ENCODE measurements at places on chromosomes 11 and 22.
A peak's percentile ranks its signal among the peaks of the same experiment; 100 is the strongest.

DNA sequence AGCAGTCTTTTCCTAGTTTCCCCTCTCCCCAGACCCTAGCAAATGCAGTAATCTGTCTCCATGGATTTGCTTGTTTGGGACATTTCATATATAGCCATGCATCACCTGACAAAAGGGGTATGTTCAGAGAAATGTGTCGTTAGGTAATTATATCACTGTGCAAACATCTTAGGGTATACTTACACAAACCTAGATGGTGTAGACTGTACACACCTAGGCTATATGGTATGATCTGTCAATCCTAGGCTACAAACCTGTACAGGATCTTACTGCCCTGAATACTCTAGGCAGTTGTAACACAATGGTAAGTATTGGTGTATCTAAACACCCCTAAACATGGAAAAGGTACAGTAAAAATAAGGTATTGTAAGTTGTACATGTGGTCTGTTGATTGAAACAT is 23.8 kb downstream of the QSER1 start:
- no peak for DNase-seq

GRCh38 chr22:21694795-21695429 is 29.1 kb downstream of the PPIL2 start:
- no peak for DNase-seq

- no peak for DNase-seq
These were observed 7.3 kb downstream of the C22orf31 start for GRCh38 chr22:29054251-29054767.

DNA sequence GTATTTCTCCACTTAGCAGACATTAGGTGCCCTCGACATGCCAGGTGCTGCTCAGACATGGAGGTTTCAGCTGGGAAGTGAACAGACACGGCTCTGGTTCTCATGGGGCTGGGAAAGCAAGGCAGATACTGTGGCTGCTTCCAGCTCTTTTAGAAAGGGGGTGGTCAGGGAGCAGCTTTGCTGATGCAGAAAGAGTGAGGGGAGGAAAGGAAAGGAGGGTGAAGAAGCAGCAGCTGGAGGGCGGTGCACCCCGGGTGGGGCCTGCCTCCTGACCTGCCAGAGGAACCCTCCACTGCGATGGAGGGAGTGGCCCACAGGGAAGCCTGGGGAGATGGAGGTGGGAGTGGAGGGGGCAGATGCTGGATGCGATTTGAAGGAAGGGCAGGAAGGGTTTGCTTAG is 76.8 kb downstream of the MORC2 start:
- DNase-seq: no peak

DNA sequence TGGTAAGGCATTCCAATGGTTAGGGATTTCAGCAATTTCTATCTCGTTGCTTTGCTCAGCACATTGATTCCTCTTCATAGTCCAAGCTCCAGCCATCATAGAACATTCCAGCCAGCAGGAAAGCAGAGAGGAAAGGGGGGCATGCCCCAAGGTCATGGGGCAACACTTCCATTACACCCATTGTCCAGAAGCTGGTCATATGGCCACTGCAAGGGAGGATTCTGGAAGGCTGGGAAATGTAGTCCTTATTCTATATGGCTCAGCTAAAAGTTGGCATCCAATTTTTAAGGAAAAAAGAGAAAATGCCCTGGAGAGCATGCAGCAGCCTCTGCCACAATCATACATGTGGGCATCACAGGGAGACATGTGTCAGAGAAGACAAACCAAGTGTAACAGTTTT is 47.1 kb upstream of the RCN1 start:
- DNase-seq: no peak

DNA sequence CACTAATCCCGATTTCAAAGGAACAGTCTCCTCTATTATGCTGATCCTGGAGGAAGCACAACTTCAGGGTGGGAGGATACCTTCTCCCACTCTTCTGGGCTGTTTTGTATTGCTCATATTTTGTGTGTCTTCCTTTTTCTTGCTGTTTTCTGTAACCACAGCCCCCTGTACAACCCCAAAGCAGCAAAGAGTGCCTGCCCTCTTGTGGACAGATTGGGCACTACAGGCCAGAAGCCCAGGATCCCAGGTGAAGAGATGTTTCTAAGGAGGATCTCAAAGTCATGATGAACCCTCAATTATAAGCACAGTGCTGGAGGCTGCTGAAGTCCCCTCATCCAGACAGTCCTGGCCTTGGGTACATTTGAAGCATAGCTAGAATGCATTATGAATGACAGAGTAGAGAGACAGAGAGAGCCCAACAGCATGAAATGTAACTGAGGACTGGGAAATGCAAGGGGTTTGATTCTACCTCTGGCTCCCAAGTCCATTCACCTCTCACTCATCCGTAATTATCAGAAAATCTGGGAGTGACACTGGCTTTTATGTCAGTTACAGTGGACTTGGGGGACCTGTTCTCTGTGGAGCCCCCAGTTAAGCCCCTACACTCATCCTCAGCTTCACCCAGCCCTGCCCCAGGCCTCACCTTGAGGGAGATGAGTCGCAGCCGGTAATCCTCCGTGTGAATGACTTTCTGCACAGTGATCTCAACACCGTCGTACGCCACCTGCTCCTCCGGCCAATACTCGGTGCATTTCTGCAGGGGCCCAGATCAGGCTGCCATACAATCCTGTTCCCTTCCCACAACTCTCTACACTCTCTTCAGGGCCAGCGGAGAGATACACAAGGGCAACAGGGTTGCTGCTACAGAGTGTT is 6.2 kb upstream of the IGSF22 start:
- DNase-seq: peak; percentile 38

DNA sequence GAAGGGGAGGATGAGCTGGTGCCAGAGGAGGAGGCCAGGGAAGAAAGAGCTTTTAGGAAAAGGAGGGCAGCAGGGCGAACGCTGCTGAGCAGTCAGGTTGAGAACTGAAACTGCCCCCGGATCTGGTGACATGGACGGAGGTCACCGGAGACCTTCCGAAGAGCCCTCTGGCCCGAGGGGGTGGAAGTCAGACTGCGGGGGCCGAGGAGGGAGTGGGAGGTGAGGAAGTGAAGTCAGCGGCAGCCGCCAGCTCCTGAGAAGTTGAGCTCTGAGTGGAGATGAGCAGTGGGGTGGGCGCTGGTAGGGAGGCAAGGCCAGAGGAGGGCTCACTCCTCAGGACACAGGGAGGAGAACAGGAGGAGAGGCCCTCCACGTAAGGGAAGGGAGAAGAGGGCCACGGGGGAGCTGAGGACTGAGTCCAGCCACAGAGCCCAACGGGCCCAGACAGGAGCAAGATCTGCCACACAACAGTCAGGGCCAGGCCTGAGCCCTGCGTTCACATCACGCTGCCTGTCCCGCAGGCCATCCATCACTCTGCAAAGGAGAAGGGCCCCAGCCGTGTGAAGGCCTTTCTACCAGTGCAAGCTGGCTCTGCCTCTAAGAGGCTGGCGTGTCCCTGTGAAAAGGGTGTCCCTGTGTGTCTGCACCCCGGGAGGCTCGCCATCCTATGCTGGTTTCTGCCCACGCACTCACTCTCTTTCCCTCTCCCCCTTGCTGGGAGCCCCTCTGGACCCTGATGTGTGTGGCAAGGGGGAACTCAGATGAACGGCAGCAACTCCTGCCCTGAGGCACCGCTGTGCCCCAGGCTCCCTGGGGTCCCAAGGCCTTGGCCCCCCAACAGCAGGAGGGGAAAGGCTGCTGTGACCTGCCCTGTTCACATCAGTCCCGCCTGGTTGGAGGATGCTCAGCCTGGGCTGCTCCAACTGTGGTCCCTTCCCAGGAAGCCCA is 19.0 kb upstream of the LRRC32 start:
- no peak for DNase-seq

DNA sequence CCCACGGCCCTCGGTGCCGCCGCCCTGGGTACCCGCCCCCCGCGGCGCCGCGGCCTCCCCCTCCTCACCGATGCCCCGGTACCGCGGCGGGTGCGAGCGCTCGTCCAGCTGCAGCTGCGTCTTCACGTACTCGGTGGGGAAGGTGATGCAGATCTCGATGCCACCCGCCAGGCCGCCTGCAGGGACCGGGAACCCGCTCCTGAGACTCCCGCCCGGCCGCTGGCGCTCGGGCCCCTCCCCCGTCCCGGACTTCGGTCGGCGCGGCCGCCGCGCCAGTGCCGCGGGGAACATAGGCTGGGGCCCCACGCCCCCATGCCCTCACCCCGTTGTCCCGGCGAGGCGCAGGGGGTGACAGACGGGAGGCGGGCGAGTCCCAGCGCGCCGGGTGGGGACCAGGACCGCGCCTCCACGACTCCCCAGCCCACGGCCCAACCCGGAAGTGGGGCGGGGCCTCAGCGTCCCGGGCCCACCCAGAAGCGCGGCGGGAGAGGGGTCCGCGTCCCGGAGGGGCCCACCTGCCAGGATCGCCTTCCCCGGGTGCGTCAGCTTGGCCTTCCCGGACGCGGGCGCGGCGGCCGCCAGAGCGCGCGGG is 375 bp downstream of the SLC25A1 start:
- no peak for DNase-seq

GRCh38 chr11:70079691-70080090 is 1.6 kb downstream of the ANO1 start:
- no peak for DNase-seq

DNA sequence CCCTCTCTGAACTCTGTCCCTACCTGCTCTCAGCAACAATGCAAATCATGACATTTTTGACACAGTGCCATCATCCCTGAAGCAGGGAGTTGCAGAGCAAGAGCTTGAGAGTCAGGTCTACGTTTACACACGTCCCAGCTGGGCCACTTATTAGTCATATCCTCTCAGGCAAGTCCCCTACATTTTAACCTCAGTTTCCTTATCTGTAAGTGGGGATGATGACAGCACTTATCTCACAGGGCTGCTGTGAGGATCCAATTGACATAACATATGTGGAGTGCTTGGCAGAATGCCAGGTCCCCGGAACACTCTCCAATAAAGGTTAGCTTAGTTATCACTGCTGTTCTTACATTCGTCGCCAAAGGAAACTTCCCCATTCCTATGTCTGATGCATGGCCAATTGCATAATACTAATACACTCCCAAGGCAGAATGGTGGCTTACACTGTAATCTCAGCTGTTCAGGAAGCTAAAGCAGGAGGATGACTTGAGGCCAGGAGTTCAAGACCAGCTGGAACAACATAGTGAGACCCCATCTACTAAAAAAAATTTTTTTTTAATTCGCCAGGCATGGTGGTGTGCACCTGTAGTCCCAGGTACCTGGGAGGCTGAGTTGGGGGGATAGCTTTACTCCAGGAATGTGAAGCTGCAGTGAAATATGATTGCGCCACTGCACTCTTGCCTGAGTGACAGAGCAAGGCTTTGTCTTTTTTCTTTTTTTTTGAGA is 16.6 kb downstream of the ASCC2 start:
- no peak for DNase-seq

- DNase-seq: no peak
These were observed 9.7 kb downstream of the USP2 start for GRCh38 chr11:119371778-119372182.

GRCh38 chr11:66970807-66971442 is 4.2 kb upstream of the C11orf86 start:
- peak; percentile 91 for DNase-seq

DNA sequence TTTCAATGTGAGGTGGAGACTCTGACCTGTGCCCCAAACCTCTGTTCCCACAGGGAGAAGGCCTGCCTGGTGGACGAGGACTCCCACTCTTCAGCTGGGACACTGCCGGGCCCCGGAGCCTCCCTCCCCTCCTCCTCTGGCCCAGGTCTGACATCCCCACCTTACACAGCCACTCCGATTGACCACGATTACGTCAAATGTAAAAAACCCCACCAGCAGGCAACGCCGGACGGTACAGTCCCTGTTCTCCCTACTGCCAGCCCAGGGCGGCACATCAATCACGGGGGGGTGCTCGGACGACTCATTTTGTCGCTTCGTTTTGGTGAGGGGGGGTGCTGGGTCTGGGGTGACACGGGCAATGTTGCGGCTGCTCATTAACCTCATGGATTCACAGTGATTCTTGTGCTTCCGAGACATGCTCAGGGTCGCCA is 83.3 kb upstream of the SUSD2 start:
- DNase-seq: no peak

- no peak for DNase-seq
These were observed 82.7 kb upstream of the CTSC start for GRCh38 chr11:88420165-88420791.

- DNase-seq: no peak
These were observed 56.0 kb upstream of the SEPTIN5 start for GRCh38 chr22:19658057-19658966.

DNA sequence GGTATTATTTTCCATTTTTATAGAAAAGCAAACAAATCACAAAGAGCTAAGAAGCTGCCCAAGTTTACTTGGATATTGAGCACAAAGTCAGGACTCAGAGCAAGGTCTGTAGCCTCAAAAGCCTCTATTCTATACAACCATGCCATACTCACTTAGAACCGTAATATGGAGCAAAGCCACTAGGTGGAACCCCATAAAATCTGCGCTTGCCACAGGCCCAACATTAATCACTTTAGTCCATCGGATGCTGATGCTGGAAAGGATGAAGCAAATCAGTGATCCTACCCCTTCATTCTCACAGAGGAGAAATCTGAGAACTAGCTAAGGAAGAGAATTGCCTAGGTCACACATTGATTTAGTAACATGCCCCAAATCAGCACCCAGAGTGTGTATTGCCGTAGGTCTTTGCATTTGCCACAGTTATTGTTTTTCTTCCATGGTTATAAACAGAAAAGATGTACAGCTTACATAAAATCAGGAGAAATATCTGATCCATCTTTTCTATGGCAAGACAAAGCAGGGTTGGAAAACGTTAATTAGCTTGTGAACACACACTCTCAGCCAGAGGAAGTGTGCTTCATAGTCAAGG is 56.7 kb upstream of the RAB38 start:
- DNase-seq: peak; percentile 22

- DNase-seq: no peak
These were observed 25.8 kb downstream of the XRRA1 start for GRCh38 chr11:74923125-74923524.

DNA sequence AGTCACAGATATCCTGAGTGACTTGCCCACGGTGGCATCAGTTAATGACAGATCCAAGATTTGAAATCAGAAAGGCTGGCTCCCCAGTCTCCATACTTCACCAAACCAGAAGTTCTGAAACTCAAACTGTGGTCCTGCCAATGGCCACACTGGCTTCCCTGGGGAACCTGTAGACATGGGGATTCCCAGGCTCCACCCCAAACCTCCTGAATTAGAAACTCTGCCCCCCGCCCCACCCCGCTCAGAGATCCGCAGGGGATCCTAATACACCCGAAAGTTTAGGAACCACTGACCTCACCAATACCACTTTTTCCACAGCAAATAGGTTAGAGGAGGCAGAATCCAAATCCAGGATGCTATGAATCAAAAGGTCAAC is 15.3 kb downstream of the RTN4RL2 start:
- DNase-seq: no peak

- no peak for DNase-seq
These were observed 1.9 kb upstream of the BUD13 start for GRCh38 chr11:116774661-116775060.

DNA sequence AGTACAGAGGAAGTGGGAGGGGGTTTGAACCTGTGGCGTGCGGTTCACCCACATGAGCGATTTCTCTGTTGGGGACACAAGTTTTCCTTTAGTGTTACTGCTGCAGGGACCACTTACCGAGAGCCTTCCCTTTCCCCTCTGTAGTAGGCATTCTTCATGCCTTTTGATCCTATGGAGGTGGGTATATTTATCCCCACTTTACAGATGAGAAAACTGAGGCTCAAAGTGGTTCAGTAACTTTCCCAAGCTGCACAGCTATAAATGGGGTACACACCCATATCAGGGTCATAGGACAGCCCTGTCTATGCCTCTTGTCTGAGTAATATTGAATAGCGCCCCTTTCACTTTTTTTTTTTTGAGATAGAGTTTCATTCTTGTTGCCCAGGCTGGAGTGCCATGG is 3.3 kb upstream of the PHF21B start:
- no peak for DNase-seq
